ENCODE measurements at places on chromosomes 1 and 21. TPM values are rescaled to one million over a fixed set of nuclear protein-coding genes. Genes with fewer than 3 reads are reported as not detected.

CLCA4 gene
- total RNA-seq, result 0.12 TPM

S100B gene
- total RNA-seq, result 2.7 TPM

PLCH2 gene
- 6.5 TPM for total RNA-seq

DNA sequence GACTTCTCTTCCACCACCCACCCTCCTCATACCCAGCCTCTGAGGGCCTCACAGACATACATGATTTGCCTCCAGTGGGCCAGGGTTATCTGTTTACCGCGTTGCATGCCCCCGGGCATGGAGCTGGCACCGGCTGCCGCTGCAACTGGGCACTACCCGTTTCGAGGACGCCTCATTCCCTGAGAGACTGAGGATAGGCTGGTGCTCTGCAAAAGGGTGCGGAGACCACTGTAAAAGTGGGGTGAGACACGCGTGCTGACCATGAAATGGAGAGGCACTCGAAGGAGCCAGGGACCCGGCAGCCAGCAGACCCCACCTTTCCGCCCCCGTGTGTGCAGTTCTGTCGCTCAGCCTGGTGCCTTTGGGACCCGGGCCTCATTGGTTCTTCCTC is 20.6 kb downstream of the TP73 start:
- DNase-seq, result no peak

GRCh38 chr1:171740356-171740863 is 1.5 kb downstream of the VAMP4 start:
- no peak for DNase-seq

- DNase-seq, result no peak
Observed at GRCh38 chr21:17391811-17392340, 121.0 kb upstream of the CXADR start.

DNA sequence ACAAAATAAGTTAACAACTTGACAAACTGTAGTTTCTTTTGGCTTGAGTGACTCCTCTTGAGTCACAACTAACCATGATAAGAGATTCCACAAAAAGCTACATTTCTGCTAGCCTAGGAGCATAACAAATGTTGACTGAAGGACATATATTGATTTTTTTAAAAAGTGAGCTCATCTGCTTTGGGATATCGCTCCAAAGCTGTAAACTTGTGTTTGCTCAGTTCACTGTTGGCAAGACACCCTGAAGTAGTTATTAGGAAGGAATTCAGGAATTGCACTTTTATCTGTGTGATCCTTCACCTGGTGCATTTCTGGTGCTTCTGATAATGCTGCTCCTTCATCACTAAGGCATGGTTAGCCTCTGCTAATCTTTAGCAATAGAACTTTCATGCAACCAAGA is 23.7 kb downstream of the RWDD3 start:
- no peak for DNase-seq

DNA sequence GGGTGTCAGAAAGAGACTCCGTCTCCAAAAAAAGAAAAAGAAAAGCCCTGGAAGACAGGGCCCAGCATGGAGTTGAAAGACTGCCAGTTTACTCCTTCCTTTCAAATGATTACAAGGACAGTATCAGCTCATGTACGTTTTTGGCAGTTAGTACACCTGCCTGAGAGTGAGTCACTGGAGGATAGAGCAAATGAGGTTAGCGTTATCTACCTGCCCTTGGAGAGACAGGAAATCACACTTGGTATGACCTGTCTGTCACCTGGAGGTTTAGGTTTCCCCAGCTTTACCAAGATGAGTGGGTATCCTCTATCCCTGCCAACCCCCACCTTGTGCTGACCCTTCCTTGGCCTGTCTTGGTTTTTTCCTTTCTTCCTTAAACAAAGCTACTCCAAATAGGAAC is 96.8 kb upstream of the BMP8A start:
- DNase-seq, result no peak

- DNase-seq, result no peak
Observed at GRCh38 chr1:83856381-83856780, 142.6 kb downstream of the TTLL7 start.

GRCh38 chr1:219565921-219566320 is 47.0 kb downstream of the ZC3H11B start:
- DNase-seq, result no peak

GRCh38 chr1:103145449-103145848 is 37.1 kb upstream of the COL11A1 start:
- no peak for DNase-seq

DNA sequence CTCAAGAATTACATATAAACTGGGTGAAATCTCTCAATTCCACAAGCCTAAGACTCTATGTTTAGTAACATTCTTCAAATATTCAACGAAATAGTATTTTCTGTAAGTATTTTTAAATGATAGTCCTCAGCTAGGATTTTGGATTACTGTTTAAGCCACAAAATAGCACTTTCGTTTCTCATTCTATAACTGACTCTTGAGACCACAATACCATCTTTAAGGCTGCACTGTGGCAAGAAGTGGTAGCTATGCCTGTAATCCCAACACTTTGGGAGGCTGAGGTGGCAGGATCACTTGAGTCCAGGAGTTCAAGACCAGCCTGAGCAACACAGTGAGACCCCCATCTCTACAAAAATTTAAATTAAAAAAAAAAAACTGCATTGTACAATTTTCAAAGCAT is 126.7 kb downstream of the CDC42BPA start:
- DNase-seq, result no peak

DNA sequence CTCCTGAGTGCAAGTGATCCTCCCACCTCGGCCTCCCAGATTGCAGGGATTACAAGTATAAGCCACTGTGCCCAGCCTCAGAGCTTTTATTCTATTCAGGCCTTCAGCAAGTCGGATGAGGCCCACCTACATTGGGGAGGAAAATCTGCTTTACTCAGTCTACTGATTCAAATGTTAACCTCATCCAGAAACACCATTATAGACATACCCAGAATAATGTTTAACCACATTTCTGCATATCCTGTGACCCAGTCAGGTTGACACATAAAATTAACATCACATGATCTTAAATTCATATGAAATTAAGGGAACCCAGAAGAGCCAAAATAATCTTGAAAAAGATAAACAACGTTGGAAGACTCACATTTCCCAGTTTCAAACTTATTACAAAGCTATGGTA is 14.9 kb downstream of the IL20 start:
- no peak for DNase-seq

DNA sequence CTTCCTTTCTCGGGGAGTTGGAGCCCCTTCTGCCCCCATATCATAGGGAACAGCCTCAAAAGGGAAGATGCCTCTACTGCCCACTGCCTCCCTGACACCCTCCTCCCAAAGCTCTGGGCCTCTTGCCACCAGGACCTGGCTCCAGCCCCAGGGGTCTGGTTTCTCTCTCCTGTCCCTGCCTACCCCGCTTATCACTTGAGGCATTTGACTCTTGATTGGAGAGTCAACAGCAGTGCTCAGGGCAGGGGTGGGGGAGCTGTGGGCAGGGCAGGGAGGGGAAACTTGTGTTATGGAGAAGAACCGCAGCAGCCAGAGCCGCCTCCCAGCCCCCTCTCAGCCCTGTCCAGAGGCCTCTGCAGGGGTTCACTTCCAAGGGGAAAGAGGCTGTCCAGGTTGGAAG is 573 bp downstream of the TRIM63 start:
- DNase-seq, result no peak
